ENCODE measurements at places on chromosomes 13 and 19.

- DNase-seq, result no peak
Measured at GRCh38 chr13:100334214-100334613, 245.3 kb downstream of the PCCA start.

DNA sequence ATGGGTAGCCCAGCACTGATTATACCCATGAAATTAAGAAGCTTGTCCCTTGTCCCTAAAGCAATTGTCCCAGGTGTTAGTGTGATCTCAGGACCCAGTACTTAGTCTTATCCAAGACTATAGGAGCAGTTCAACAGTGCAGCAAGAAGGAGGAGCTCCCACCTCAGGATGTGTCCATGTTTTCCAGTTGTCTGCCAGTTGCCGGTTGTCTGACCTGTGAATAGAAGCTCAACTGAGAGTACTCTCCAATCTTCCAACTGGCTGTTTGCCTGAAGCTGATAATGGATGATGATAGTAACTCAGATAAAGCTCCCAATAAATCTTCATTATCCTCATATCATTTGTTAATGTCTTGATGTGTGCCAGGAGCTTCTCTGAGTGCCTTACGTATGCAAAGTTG, 107.2 kb upstream of the HTR2A start:
- no peak for DNase-seq

DNA sequence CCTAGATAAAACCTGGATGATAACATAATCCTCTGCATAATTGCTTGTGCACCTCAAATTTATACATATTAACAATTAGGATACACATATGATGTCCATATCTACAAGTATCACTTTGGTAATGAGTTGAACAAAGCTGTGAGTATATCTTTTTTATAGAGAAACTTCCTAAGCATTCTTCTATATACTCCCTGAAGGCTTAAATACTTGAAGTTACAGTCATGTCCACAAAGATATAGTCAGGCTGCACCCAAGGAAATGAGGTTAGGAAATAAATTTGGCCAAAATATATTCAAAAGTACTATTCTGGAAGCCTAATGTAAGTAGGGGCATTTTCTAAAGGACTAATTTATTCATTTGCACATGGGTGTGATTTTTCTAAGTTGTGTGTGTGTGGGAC, 761.5 kb downstream of the PCDH9 start:
- DNase-seq, result no peak

DNA sequence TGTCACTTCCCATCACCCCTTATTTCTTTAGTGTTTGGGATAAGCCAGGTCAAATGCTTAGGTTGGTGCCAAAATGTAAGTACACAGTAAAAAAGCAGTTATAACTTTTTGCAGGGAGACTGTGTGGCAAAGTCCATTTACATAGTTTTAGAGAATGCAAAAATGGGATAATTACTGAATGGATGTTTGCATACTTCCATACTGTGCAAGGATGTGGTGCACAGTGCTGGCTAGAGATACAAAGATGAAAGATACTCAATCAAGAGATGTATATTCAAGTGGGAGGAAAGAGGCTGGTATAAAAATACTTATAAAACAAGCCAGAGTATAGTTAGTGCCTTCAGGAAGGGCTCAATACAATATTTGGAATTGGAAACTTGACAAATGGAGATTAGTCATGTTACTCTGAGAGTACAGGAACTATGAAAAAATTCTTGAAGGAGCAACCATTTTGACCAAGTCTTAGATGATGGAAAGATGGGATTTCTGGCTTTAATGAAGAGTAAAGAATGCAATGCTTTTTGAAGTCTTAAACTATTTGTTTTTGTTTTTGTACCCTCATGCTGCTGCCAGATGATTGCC, 8.0 kb downstream of the PDS5B start:
- peak; percentile 1 for DNase-seq

GRCh38 chr13:54928071-54928470, 1899.5 kb downstream of the OLFM4 start:
- no peak for DNase-seq

DNA sequence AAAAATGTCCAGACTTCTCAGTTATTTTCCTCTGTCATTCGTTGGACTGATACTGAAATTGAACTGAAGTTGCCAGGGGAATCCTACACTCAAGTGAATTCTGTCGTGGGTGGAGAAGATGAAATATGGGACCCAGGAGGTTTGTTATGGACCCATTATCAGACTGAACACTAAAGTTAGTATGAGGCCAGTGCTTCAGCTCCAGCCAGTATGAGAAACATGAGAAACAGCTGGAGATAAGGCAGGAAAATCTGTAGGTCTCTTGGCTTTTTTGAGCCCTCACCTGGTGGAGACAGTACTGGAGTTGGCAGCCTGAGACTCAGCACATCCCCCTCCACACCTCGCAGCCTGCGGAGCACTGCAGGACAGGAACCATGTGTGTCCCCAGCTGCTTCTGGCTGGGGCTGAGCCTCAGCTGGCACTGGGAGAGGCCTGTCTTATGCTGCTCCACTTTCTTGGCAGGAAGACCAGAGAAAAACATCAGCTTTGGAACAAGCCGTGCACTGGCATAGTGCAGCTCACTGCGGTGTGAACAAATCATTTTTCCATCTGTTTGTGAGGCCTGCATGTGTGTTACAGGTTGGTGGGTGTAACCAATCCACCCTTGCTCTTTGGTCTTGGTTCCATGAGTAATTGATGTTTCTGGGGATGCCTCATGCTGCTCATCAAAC, 641.0 kb downstream of the FGF9 start:
- DNase-seq, result no peak

- DNase-seq, result no peak
Measured at GRCh38 chr13:50468849-50469669, 374.4 kb downstream of the DLEU7 start.

GRCh38 chr19:46821512-46822409, 28.9 kb downstream of the AP2S1 start:
- no peak for DNase-seq

DNA sequence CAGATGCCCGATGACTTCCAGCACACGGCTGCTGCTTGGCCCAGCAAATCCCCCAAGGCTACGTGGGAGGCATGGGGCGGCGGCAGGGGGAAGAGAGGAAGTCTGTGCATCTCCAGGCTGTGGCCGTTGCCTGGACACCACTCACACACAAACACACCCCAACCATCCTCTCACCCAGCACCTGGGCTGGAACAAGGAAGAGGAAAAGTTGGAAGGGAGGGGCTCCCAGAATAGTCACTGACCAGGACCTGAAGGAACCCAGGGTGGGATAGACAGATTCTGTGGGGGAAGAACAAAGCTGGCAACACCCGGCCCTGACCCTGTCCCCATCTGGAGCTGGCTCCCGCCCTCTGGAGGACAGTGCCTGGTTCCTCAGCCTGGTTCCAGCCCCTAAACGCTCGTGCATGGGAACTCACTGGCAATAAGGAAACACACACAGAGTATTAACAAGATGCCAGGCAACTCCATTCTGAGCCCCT, 11.2 kb downstream of the PPP6R1 start:
- no peak for DNase-seq

GRCh38 chr13:111948811-111949210, 118.1 kb upstream of the SOX1 start:
- DNase-seq, result no peak

DNA sequence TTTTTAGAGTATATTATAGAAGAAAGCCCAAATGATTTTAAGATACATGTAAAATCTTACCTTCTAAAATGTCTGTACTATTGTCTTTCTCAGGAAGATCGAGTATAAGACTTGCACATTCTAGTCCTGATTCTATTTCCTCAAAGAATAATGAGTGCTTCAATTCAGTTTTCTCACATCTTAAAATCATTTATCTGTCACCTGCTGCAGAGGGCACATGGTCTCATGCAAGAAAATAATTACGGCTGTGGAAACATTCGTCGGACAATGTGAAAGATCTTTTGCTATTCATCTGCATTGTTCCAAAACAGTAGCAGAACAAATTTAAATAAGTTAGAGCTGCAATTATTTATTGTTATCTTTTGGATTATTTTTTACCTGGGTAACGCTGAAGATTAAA, 1403.5 kb downstream of the PCDH9 start:
- DNase-seq, result peak; percentile 63

- DNase-seq, result no peak
Measured at GRCh38 chr13:54194233-54195024, 1165.8 kb downstream of the OLFM4 start.

DNA sequence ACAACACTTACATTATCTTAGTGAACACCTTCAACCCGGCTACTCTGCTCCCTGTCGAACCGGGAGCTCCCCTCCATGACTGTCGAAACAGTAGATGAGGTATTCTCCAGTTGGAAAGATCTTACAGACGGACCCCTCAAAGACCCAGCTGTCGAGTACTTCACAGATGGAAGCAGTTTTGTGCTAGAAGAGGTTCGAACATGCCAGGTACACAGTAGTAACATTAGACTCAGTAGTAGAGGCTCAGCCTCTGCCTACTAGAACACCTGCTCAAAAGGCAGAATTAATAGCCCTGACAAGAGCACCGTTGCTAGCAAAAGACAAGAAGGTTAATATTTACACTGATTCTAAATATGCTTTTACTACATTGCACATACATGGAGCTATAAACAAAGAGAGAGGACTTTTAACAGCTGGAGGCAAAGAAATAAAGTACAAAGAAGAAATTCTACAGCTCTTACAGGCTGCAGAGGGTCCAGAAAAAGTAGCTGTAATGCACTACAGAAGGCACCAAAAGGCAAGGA, 13.6 kb upstream of the SLC15A1 start:
- no peak for DNase-seq

DNA sequence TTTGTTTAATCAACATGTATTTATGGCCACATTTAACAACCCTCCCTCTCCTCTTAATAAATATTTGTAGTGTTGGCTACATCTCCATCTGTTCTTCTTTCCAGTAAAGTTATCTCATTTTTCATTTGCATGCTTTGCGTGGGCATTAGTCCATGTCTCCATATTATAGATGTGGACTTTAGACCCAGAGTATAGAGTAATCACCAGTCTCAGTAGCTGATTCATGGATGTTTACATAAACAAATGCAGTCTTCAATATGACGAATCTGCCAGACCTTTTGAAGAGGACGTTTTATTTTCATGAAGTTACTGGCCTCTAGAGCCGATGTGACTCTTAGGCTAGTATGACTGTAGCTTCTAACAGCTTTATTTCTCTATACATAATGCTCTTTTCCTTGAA, 1546.2 kb downstream of the OLFM4 start:
- DNase-seq, result no peak

GRCh38 chr19:30882411-30883005, 466.7 kb downstream of the TSHZ3 start:
- DNase-seq, result no peak

- no peak for DNase-seq
Measured at GRCh38 chr19:55437410-55437809, 5.7 kb downstream of the SHISA7 start.

DNA sequence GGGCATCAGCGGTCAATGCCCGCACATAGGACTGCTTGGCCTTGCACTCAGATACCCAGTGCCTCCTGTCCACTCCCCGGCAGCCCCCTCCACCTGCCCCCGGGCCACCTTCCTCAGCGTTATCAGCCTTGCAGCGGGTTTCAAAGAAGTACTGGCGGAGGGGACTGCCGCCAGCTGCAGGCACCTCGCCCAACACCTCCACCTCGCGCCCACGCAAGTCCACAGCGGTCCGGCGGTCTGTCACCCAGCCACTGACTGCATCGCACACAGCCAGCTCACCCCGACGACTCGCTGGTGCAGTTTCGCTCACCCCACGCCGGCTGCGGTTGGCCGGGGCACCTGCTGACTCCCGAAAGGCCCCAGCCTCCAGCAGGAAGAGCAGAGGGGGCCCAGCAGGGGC, 3.2 kb downstream of the NTF4 start:
- DNase-seq, result no peak

DNA sequence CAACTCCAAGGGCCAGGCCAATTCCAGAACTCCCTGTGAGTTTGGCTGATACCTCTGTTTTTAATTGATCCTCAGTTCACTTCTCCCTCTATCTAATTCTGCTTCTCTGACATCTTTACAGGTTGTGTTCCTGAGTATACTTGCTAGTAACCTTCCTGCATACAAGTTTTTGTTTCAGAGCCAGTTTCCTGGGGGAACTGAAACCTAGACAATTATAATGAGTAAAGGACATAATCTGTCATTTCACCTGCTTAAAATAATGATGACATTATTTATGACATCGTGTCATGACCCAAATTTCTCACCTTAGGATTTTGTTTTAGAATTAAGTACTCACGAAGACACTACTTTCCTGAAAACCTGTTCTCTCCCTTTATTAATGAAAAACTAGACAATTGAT, 12.5 kb upstream of the MYCBP2 start:
- no peak for DNase-seq

- DNase-seq, result no peak
Measured at GRCh38 chr13:51525567-51526167, 58.6 kb upstream of the WDFY2 start.

- DNase-seq, result no peak
Measured at GRCh38 chr19:4970558-4971423, 1.9 kb downstream of the KDM4B start.

- no peak for DNase-seq
Measured at GRCh38 chr13:49254007-49254406, 6.3 kb downstream of the CDADC1 start.

DNA sequence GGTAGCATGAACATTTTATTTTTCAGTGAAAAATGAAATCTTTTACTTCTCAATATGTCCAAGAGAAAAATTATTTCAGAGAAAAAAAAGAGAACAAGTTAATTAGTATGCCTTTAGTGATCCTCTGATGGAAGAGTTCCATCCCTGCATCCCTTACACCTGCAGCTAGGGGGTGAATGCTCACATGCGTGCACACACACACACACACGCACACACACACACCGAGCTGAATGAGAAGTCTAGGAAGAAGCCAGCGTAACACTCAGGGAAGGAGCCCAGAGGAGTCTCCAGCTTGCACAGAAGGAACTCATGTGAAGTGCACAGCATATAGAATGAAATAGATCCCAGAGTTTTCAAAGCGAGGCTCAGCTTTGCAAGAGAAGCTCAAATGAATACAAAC, 510.5 kb downstream of the IRS2 start:
- DNase-seq, result no peak

GRCh38 chr19:16509141-16510061, 13.2 kb downstream of the C19orf44 start:
- DNase-seq, result no peak

DNA sequence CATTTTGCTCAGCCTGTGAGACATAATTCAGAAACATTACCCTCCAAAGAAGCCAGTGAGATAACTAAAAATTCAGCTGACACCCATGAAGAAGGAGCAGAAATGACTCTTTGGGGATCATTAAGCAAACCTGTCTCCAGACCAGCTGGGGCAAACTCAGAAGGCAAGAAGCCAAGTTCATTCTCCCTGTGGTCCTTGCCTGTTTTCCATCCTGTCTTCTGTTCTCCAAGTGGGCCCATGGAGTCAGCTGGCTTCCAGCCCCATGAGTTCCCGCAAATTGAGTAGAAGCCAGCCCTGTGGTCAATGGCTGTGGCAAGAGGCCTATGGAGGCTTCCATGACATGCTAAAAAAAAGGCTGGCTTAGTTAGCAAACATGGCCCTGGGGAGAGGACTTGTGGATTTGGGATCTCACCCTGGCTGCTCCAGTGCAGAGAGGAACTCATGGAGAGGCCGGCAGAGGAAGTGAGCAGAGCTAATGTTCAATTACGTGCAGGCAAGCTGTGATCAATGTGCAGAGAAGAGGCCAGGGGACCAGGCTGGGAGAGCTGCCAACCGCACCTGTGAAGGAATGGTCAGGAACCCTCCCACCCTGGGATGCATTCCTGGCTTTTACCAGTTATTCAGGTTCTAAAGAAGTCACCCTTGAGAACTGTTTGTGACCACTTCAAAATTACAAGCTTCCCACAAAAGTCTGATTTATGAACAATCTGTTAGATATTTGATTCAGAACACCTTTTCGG, 229.1 kb downstream of the TSHZ3 start:
- DNase-seq, result no peak
